ENCODE measurements at places on chromosomes 12 and 14.

- no peak for DNase-seq
These were observed 463.4 kb upstream of the TMEM132C start for GRCh38 chr12:127803545-127803944.

GRCh38 chr12:54273981-54274380 lies 5.9 kb downstream of the CBX5 start:
- no peak for DNase-seq

DNA sequence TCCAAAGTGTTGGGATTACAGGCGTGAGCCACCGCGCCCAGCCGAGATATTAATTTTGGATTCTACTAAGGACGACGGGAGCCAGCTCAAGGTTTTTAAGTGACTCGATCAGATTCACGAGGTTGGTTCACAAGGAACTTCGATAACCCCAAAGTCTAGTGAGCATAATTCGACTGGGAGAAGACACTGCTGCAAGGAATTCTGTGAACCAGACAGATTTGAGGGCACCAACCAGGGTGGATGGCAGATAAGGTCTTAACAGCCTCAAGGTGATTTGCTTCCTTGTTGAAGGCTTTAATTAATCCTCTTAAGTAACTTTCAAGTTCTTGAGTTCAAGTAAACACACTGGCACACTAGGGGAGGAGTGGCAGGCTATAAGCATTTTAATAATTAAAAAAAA lies 1.1 kb upstream of the KLHDC2 start:
- no peak for DNase-seq

DNA sequence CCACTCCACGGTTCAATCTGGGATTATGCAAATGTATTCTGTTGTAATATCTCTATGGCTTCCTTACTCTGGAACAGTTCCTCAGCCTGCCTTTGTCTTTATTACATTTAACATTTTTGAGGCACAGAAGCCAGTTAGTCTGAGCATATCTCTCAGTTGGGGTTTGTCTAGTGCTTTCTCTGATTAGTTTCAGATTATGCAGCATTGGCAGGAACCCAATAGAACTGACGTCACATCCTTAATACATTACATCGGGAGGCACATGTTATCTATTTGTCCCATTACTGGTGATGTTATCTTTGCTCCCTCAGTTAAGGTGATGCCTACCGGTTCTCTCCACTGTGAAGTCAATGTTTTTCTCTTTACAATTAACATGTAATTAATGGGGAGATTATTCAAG lies 62.4 kb downstream of the PPM1A start:
- no peak for DNase-seq

DNA sequence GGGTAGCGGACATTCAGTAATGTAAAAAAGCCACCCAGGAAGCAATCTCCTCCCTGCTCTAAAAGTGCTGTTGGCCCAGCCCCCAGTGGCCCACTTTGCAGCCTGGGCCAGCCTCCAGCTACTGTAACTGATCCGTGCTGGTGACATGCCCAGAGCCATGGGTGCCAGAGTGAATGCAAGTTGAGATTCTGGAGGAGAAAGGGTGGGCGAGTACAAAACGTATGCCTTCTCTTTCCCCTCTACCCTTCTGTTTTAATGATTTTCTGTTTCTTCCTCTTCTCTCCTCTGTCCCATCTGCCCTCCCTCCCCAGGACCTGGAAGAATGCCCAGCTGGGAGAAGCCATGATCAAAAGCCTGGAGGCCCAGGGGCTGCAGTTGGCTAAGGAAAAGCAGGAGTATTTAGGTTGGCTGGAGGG lies 16.9 kb downstream of the PLEKHD1 start:
- no peak for DNase-seq

GRCh38 chr14:45120096-45120495 lies 14.2 kb downstream of the FKBP3 start:
- no peak for DNase-seq

DNA sequence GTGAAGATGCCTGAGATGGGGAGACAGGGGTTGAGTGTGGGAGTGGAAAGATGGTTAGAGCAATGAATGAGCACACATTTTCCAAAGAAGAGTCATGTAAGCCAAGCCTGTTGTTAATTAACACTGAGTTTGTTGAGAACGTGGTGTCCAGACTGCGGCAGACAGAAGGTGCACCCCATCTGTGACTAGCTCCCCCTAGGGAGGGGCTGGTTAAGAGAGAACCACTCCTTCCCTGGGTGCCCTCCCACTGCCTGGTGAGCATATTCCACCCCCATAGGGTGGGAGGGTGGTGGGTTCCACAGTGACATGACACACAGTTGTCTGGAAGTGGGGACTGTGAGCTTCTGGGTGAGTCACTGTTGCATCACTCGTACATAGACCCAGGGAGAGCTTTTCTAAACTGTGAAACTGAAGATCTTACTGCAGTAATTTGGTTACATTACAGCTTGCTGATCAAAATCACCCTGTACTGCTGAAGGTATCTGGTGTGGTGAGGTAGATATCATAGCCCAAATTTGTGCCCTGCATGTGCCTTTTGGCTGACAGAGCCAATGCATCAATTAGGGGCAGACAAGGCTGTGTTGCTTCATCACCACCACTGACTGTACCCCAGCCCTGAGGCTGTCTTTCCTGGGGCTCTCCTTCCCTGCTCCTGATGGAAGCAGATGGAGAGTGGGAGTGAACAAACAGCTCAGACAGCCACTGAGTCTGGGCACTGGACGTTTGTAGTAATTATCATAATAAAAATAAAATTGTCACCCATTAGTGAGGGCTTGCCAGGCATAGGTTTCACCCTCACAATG lies 150.9 kb downstream of the EMP1 start:
- DNase-seq, result no peak

DNA sequence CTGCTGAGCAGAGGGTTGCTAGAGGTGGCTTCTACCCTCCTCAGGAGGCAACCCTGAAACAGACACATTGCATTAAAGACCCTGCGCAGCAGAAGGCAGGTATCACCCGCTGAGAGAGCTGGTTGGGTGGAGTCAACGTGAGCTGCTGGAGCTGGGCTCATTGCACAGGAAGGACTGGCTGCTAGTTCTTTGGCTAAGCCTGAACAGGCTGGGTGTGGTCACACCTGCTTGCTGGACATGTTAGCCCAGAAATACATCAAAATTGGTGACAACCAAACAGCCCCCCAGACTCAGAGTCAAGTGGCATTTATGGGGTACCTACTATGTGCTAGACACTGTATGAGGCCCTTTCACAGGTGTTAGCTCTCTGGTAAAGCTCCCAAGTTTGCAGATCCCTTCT lies 33.8 kb upstream of the IRF2BPL start:
- no peak for DNase-seq

DNA sequence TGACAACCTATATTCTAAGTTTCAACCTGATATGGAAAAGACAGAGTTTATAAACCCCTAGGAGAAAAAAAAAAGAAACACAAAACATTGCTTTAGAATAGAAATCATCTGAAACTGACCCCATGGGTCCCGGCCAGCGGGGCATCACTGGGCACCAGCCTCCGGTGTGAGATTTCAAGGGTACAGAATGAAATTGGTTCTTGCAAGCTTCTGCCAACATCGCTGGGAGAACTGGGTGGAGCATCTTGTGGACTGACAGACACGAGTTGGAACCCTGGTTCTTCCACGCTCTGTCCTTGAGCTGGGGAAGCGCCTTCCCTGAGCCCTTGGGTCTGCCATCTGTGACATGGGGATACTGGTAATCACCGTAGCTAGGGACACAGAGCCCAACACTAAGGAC lies 173.6 kb downstream of the PHETA1 start:
- DNase-seq, result no peak

All from activated naive CD4-positive, alpha-beta T cell treated with anti-CD3 and anti-CD28 coated beads, Interleukin-2, amount 10 ng/mL, durations not matched to agents 7 days and 5 days (primary cell).